ENCODE measurements at places on chromosomes 11 and 22. TPM values are rescaled to one million over a fixed set of nuclear protein-coding genes. Genes with fewer than 3 reads are reported as not detected.
A peak's percentile ranks its signal among the peaks of the same experiment; 100 is the strongest.

Gene KRTAP5-10
- polyA plus RNA-seq, result not detected

Gene C11orf58
- polyA plus RNA-seq, result 83.0 TPM

Gene MS4A15
- not detected for polyA plus RNA-seq

Gene SEPTIN3
- polyA plus RNA-seq, result 0.03 TPM

Gene FXYD6
- polyA plus RNA-seq, result 14.8 TPM

Gene BTBD10
- polyA plus RNA-seq, result 19.6 TPM

Gene RAB3IL1
- polyA plus RNA-seq, result 3.5 TPM

Gene DUSP8
- 4.4 TPM for polyA plus RNA-seq

Gene MAPK8IP2
- polyA plus RNA-seq, result 0.13 TPM

Gene BIRC3
- polyA plus RNA-seq, result 3.3 TPM

Gene ATG2A
- 17.9 TPM for polyA plus RNA-seq

DNA sequence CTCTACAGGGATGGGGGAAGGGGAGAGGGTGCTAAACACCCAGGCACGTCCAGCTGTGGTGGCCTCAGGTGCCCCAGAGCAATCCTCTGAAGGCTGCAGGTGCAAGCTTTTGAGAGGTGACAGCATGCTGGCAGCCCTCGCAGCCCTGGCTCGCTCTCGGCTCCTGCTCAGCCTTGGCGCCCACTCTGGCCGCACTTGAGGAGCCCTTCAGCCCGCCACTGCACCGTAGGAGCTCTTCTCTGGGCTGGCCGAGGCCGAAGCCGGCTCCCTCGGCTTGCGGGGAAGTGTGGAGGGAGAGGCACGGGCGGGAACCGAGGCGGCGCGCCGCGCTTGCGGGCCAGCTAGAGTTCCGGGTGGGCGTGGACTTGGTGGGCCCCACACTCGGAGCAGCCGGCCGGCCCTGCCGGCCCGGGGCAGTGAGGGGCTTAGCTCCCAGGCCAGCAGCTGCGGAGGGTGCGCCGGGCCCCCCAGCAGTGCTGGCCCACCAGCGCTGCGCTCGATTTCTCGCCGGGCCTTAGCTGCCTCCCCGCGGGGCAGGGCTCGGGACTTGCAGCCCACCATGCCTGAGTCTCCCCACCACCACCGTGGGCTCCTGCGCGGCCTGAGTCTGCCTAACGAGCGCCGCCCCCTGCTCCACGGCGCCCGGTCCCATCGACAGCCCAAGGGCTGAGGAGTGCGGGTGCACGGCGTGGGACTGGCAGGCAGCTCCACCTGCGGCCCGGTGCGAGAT lies 112.1 kb downstream of the TRIM29 start:
- peaks cover 3% of the 10 kb centered on the region for H3K27me3 ChIP-seq
- H3K4me3 ChIP-seq, result no peak overlapping the region
- no peak for DNase-seq
- H3K36me3 ChIP-seq, result no peaks in the 10 kb centered on the region
- H3K4me1 ChIP-seq, result no peaks in the 10 kb centered on the region
- H3K27ac ChIP-seq, result no peak overlapping the region

DNA sequence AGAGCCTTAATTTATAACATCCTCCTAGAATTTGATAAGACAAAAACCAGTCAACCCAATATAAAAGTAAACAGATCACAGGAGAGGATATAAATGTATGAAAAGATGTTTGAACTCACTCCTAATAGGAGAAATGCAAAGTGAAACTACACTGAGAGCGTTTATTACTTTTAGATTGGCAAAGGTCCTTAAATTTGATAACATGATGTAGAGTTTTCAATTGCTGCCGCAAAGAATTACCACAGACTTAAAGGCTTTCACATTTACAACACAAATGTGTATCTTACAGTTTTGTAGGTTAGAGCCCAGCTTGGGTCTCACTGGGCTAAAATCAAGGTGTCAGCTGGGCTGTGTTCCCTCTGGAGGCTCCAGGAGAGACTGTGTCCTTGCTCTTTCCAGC lies 9.1 kb upstream of the POU2AF2 start:
- no peak for DNase-seq
- H3K4me1 ChIP-seq, result no peaks in the 10 kb centered on the region
- H3K36me3 ChIP-seq, result no peaks in the 10 kb centered on the region
- H3K27me3 ChIP-seq, result no peaks in the 10 kb centered on the region
- no peak overlapping the region for H3K27ac ChIP-seq

GRCh38 chr11:33761471-33761870 lies 12.8 kb downstream of the FBXO3 start:
- H3K27ac ChIP-seq, result no peak overlapping the region
- H3K4me1 ChIP-seq, result no peaks in the 10 kb centered on the region
- H3K36me3 ChIP-seq, result peaks cover 95% of the 10 kb centered on the region
- no peaks in the 10 kb centered on the region for H3K27me3 ChIP-seq
- no peak for DNase-seq
- H3K4me3 ChIP-seq, result no peak overlapping the region

GRCh38 chr11:129625930-129626329 lies 189.7 kb upstream of the TMEM45B start:
- H3K4me3 ChIP-seq, result no peak overlapping the region
- H3K27me3 ChIP-seq, result no peaks in the 10 kb centered on the region
- H3K4me1 ChIP-seq, result no peaks in the 10 kb centered on the region
- no peaks in the 10 kb centered on the region for H3K36me3 ChIP-seq

DNA sequence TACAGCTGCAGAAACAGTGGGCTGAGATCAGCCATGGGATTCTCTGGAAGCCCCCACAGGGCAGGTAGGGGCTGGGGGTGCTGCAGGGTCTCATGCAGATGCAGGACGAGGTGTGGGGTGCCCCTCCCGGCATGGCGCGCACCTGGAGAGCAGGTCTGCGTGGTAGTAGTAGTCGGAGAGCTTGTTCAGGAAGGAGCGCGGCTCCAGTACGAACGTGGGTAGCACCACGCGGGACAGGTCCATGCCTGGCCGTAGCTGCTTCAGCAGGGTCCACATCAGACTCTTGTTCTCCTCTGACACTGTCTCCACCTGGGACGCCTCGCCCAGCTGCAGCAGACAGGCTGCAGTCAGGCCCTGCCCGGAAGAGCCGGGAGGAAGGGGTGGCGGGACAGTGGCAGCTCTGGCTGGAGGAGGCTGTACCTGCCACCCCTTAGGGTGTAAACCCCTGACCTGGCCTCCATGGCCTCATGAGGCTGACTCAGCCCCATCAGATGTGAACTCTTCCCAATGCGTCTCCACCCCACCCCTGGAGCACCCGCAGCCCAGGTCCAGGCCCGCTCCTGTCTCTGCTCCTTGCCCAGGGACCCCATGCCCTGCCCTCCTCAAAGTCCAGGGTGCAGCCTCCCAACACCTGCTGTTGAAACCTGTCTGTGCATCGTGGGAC lies 47.0 kb upstream of the CARS1 start:
- H3K36me3 ChIP-seq, result no peaks in the 10 kb centered on the region
- no peaks in the 10 kb centered on the region for H3K4me1 ChIP-seq
- no peaks in the 10 kb centered on the region for H3K27me3 ChIP-seq
- no peak overlapping the region for H3K4me3 ChIP-seq
- peak; percentile 46 for DNase-seq
- no peak overlapping the region for H3K27ac ChIP-seq

DNA sequence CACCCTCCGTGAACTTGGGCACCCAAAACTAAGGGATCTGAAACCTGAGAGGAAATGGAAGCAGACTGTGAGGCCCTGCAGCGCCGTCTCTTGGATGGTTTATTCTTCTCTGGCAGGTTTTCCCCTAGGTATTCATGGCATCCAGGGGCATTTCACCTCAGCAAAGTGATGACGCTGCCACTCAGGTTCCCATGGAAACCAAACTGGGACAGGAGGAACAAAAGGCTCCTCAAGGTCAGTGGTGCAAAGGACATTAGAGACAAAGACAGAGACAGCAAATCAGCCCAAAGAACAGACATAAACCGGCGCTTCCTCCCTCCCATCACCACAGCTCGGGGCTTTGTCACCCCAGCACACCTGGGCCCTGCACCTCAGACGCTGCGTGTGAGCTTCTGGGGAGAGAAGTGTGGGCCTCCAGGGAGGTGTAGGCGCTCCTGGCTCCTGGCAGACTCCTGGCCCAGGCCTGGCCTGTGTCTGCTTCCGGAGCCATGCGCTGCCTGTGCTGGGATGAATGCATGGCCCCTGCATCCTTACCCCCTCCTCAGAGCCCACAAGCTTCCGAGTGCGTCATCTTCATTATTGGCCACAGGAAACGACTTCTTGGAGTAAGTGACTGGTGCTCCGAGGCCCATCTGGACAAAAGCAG lies 5.9 kb downstream of the TP53AIP1 start:
- H3K27me3 ChIP-seq, result no peaks in the 10 kb centered on the region
- no peaks in the 10 kb centered on the region for H3K4me1 ChIP-seq
- no peak for DNase-seq
- H3K27ac ChIP-seq, result no peak overlapping the region
- no peak overlapping the region for H3K4me3 ChIP-seq

DNA sequence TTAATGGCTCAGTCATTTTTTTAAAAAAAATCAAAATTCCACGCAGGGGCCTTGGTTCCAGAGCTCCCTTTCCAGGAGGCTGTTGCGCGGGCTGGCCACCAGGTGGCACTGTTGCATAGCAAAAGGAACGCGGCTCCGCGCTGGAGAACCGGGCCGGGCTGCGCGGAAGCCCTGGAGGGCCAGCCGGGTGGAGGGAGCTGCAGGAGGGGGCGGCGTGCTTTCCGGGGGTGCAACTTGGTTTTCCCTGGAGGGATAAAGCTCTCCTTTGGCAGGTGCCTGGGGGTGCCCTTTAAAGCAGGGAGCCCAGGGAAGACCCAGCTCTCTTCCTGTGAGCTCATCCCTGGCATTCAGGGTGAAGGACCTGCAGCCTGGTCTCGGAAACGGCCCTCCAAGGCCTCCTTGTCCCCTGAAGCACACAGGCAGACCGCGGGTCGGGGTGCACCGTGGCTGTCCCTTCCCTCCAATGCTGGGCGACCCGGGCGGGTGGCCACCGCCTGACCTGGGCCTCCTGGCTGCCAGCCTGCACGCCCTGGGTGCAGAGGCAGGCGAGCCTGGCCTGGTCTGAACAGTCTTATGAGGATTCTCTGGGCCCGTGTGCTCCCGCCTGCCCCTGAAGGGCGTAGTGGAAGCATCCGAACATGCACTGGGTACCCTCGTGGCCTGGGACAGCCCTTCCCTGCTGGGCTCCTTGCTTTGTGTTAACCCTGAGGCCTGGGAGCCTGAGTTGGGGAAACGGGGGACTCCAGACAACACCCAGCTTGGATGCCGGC lies 23.4 kb downstream of the KRTAP5-5 start:
- peaks cover 3% of the 10 kb centered on the region for H3K27me3 ChIP-seq
- H3K36me3 ChIP-seq, result no peaks in the 10 kb centered on the region
- H3K4me3 ChIP-seq, result no peak overlapping the region
- H3K4me1 ChIP-seq, result no peaks in the 10 kb centered on the region
- no peak overlapping the region for H3K27ac ChIP-seq

DNA sequence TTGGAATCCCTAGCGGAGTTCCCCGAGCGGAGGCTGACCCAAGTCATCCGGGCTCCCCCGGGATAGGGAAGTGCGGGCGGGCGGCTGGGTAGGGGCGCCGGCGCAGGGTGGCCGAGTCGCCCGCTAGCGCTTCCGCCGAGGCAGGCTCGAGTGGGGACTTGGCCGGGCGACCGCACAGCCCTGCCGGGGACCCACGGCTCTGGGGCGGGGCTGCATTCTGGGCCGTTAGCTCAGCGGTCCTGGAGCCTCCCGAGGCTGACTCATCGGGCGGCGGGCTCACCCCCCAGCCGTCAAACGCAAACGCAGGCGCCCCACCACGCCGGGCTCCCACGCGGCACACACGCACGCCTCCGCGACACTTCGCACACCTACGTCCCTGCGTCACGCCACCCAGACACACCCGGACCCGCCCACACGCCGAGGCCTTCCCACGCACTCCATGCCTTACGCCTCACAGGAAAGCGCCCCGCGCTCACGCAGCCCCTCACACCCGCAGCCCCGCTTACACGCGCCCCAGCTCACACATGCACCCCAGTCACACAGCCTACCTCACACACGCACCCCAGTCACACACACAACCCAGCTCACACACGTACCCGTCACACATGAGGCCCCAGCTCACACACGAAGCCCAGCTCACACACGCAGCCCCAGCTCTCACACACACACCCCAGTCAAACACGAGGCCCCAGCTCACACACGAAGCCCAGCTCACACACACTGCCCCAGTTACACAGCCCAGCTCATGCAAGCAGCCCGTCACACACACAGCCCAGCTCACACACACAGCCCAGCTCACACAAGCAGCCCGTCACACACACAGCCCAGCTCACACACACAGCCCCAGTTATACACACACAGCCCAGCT lies 1.2 kb downstream of the PHLDB1 start:
- no peaks in the 10 kb centered on the region for H3K27me3 ChIP-seq
- H3K27ac ChIP-seq, result peak overlapping the region; percentile 81
- DNase-seq, result peak; percentile 87
- H3K4me1 ChIP-seq, result peaks cover 5% of the 10 kb centered on the region
- no peaks in the 10 kb centered on the region for H3K36me3 ChIP-seq

DNA sequence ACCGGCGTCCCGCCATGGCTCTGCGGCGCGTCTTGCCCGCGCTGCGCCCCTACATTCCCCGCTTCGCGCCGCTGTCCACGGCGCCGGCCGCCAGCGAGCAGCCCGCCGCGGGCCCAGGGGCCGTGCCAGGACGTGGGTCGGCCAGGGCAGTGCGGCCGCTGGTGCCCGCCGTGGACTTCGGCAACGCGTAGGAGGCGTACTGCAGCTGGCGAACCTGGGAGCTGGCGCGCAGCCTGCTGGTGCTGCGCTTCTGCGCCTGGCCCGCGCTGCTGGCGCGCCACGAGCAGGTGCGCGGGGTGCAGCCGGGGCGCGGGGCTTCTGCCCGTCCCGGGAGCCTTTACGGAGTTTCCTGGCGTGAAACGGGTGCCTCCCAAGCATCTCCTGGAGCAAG lies 20.1 kb downstream of the DGCR6L start:
- peaks cover 19% of the 10 kb centered on the region for H3K27me3 ChIP-seq
- H3K27ac ChIP-seq, result no peak overlapping the region
- no peaks in the 10 kb centered on the region for H3K4me1 ChIP-seq
- no peak for DNase-seq
- H3K4me3 ChIP-seq, result peak overlapping the region; percentile 70

DNA sequence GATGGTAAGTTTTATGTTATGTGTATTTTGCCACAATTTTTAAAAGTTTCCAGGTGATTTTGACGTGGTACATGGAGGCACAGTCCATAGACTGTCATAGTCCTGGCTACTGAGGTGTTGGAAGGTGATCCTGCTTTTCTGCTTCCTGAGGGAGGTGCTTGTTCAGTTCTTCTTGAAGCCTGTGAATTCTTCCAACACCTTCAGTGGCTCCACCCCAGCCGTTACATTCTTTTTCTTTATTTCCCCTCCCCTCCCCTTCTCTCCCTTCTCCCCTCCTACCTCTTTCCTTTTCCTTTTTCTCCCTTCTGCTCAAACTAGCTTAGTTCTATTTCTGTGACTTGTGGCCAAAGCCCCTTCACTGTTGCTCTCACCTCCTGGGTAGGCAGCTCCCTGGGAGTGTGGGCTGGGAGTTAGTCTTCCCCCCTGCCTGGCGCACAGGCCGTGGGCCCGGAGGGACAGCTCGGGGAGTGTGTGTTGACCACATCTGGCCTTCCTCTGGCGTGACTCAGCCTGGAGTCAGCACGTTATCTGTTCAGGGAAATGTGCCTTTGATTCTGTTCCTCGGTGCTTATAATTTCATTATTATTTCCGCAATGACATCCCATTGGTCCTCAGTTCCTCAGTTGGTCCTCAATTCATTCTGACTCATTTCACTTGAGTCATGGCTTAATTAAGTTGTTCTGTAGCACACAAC lies 566.2 kb downstream of the TBC1D22A start:
- H3K27ac ChIP-seq, result no peak overlapping the region
- no peaks in the 10 kb centered on the region for H3K36me3 ChIP-seq
- H3K27me3 ChIP-seq, result no peaks in the 10 kb centered on the region
- H3K4me3 ChIP-seq, result no peak overlapping the region
- DNase-seq, result peak; percentile 58
- no peaks in the 10 kb centered on the region for H3K4me1 ChIP-seq

Measured in psoas muscle (tissue), 8 donors.